A673 (cell line): ENCODE measurements at places on chromosomes 6 and 20. TPM values are rescaled to one million over a fixed set of nuclear protein-coding genes. Genes with fewer than 3 reads are reported as not detected.

NRSN1 gene
- not detected in 2 replicates for total RNA-seq

MAP7 gene
- 0.09 TPM in 1 of 2 replicates, not detected in the other for total RNA-seq

- no peak for DNase-seq
Measured at GRCh38 chr6:56406276-56407269, 159.2 kb upstream of the COL21A1 start.

SIRPB1 gene
- not detected in 2 replicates for total RNA-seq

PCED1A gene
- 32.8 and 42.0 TPM in 2 replicates for total RNA-seq

DNA sequence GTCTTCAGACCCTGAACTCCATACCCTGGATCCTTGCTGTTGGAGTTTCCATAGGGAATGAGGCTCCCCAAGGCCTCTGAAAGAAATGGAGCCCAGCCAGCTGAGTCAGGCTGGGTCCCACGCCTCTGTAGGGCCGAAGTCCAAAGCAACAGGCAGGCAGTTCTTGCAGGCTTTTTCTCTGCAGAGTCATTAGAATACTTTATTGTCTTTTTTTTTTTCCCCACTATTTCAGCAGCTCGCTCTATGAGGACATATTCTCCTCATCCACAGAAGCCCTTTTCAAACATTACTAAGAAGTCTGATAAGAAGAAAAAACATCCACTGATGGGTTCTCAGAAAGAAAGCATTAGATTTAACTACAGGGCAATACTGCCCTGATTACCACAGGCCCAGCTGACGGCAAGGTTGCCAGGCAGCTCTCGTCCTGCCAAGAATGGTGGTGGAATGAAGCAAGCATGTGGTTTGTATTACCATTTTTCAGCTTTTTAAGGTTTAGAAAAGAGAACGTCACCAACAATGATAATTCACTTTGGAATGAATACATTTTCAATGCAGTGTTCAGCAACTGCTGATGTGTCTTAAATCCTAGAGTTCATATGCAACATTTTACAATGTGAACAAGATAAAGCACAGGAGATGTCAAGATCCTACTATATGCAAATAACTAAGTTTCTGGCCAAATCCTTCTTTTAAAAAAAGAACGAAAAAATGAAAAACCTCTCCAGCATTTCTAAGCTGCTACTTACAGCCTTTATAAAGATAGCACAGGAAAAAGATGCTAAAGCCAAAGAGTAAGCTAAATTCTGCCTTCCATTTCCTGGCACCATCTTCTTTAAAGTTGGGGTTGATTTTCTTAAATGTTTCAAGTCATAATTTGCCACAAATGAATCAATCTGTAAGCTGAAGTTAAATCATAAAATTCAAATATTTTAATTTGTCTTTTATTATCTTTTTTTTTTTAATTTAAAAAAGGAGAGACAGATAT is 223.6 kb upstream of the CITED2 start:
- peak; percentile 27 for DNase-seq

DNA sequence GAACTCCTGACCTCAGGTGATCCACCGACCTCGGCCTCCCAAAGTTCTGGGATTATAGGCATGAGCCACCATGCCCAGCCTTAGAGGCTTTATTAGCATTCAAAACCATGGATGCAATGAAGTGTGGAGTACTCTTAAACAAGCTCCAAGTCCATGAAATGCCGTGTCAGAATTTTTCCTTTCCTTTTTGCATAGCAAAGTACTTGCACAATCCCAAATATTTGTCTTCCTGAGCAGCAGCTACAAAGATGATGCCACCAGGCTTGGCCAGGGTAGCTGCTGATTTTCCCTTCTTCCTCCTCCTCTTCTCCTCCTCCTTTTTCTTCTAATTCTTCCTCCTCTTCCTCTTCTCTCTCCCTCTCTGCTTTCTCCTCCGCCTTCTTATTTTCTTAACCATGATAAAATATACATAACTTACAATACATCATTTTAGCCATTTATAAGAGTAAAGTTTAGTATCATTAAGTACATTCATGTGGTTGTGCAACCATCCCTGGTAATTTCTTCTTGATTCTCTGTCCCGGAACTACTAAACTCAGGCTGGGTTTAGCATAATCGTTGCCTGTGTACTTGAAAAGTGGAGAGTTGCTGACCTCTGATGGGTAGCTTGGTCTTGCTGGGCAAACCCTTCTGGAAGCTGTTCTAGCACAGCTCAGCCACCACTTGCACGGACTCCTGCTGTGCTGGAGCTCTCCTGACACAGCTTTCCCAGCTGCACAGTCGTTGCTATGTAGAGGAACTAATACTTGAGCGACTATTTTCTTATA is 20.3 kb downstream of the MUCL3 start:
- peak; percentile 27 for DNase-seq

SLPI gene
- total RNA-seq, result not detected in 2 replicates

ZC2HC1B gene
- not detected in 2 replicates for total RNA-seq

NHSL1 gene
- 29.5 and 33.1 TPM in 2 replicates for total RNA-seq

NRN1 gene
- total RNA-seq, result 37.0 and 46.1 TPM in 2 replicates

GRCh38 chr20:38195521-38195920 is 30.5 kb upstream of the TGM2 start:
- DNase-seq, result no peak

- DNase-seq, result peak; percentile 62
Measured at GRCh38 chr20:35226884-35227681, 593 bp downstream of the MMP24 start.

- DNase-seq, result no peak
Measured at GRCh38 chr6:116170358-116171057, 44.6 kb upstream of the COL10A1 start.

GRCh38 chr6:39387785-39388184 is 65.3 kb upstream of the KCNK16 start:
- DNase-seq, result peak; percentile 29

ASIP gene
- 0.74 TPM in 1 of 2 replicates, not detected in the other for total RNA-seq

GRCh38 chr6:3009930-3010329 is 10.2 kb downstream of the NQO2 start:
- DNase-seq, result no peak

- no peak for DNase-seq
Measured at GRCh38 chr6:118292558-118292957, 255.5 kb upstream of the PLN start.

DNA sequence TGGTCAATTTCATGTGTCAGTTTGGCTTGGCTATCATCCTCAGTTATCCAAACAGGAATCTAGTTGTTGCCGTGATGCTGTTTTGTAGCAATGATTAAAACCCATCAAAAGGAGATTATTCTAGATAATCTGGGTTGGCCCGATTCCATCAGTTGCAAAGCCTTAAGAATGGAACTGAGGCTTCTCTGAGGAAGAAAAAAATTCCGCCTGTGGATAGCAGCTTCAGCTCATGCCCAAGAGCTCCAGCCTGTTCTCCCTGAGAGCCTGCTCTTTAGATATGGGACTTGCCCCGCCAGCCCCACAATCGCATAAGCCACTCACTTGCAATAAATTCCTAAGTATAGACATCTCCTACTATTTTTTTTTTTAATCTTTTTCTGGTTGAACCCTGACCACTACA is 61.5 kb downstream of the SEL1L2 start:
- no peak for DNase-seq

HACE1 gene
- 16.3 and 18.5 TPM in 2 replicates for total RNA-seq

GRCh38 chr6:25494469-25494868 is 157.5 kb upstream of the SCGN start:
- no peak for DNase-seq

GRCh38 chr6:165798991-165799390 is 135.9 kb upstream of the PDE10A start:
- DNase-seq, result no peak

MRPS10 gene
- 50.0 and 52.0 TPM in 2 replicates for total RNA-seq

DNA sequence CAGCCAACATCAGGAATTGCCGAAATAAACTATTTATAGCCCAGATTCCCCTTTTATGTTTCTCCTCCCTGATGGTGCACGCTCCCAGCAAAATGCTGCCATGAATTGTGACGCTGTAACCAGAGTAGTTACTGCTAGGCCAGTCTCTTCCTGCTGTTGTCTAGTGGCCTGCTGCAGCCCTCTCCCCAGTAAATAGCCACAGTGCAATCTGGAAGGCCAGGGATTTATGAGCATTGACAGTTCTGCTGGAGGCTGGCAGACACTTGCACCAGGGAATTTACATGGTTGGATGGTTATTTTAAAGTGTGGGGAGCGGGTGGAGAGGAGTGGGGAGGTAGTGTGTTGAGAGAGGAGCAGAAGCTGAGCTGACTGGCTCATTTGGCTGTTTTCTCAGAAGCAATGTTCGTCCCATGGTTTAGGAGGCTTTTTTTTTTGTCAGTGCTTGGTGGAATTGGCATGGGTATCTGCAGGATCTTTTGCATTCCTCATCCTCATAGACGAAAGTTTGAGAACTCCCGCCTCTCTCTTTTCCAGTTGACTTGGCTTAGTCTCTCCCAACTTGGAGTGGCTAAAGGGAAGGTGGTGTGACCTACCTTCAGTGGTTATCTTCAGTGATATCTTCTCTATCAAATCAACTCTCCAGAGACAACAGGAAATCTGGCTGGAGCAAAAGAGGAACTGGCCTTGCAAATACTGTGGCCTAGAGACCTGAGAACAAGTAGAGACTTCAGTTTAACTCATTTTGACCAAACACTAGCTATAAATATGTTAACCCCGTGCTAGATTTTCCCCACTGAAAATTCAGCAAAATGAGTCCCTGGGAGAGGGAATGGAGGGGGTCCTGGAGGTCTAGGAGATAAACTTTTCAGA is 99.3 kb upstream of the VSTM2L start:
- DNase-seq, result no peak

DNA sequence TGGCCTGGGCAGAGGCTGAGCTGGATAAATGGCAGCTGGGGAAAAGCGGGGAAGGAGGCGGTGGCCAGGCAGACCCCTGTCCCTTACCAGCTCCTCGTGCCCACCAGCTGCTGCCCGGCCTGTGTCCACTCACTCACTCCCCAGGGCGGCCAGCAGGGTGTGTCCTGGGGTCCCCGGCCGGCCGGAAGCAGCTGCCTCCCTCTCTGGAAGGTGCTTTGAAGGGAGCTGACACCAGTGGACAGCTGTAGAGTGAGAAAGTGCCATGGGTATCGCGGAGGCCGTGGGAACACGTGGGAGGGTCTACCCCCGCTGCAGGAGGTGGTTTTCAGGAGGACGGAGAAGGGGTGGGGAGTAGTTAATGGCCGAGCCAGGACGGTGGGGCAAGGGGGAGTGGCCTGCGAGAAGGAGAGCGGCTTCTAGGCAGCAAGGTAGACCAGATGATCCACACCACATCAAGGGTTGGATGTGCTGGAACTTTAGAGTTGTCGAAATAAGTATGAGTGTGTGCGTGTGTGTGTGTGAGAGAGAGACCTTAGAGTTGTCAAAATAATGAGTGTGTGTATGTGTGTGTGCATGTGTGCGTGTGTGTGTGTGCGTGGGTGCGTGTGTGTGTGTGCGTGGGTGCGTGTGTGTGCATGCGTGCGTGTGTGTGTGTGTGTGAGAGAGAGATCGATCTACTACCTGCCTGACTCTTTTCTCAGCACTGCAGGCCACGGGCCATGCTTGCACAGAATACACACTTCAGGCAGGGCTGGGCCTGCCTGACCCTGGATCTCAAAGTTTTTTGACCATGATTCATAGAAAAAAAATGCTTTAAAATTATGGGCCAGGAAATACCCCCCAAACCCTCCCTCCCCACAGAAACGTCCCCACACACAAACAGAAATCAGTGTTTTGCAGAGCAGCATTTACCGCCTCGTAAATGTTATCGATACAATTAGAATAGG is 43.9 kb downstream of the CDH4 start:
- no peak for DNase-seq

GRCh38 chr20:3218307-3218988 is 9.2 kb downstream of the ITPA start:
- DNase-seq, result peak; percentile 73

GRCh38 chr20:41094353-41095055 is 42.8 kb upstream of the PLCG1 start:
- peak; percentile 17 for DNase-seq

CD40 gene
- 16.3 and 18.7 TPM in 2 replicates for total RNA-seq

GRCh38 chr6:110618591-110619267 is 142.3 kb upstream of the SLC22A16 start:
- no peak for DNase-seq

DNA sequence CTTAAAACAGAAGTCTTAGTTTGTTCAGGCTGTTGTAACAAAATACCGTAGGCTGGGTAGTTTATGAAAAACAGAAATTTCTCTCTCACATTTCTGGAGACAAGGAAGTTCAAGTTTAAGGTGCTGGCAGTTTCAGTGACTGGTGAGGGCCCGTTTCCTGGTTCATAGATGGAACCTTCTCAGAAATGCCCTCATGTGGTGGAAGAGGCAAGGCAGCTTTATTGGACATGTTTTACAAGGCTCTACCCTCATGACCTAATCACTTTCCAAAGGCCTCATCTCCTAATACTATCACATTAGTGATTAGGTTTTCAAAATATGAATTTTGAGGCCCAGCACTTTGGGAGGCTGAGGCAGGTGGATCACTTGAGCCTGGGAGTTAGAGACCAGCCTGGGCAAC is 2.4 kb downstream of the HEBP2 start:
- DNase-seq, result no peak

- DNase-seq, result peak; percentile 62
Measured at GRCh38 chr20:35269055-35269781, 8.7 kb downstream of the MMP24OS start.

GRCh38 chr6:36038120-36038876 is 10.7 kb downstream of the MAPK14 start:
- no peak for DNase-seq

TBPL1 gene
- total RNA-seq, result 35.3 and 46.3 TPM in 2 replicates

- DNase-seq, result no peak
Measured at GRCh38 chr20:347317-347639, 367 bp downstream of the NRSN2 start.

DNA sequence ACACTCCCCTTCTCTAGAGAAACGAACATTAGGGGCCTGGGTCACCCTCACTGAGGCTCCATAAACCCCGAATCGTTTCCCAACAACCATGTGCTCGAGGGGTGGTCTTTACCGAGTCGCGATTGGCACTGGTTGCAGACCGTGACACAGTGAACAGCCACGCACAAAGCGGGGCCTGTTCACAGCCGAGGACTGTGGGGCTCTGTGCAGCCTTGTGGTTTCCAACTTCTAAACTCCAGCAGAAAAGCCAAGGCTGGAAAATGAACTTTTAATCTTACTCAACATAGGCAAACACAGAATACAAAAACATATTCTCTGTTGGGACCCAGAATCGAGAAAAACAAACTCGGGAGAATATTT is 19.0 kb downstream of the RRBP1 start:
- no peak for DNase-seq

DNA sequence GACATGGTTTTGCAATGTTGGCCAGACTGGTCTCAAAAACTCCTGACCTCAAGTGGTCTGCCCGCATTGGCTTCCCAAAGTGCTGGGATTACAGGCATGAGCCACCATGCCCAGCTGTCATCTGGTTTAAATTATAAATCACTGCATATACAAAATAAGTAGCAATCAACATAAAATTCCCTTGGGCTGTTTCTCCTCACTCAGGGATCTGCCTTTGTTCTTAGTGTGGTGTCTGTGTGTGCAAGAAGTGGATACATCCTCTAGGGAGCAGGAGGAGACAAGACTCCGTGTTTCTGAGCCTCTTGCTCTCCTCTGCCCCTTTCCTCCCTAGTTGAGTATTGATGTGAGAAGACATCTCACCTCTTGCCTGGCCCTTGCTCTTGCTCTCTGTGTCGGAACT is 65.2 kb upstream of the ADGRF4 start:
- DNase-seq, result peak; percentile 53

ZBTB12 gene
- total RNA-seq, result 21.3 and 25.5 TPM in 2 replicates
